ENCODE measurements at places on chromosomes 7 and 10.

DNA sequence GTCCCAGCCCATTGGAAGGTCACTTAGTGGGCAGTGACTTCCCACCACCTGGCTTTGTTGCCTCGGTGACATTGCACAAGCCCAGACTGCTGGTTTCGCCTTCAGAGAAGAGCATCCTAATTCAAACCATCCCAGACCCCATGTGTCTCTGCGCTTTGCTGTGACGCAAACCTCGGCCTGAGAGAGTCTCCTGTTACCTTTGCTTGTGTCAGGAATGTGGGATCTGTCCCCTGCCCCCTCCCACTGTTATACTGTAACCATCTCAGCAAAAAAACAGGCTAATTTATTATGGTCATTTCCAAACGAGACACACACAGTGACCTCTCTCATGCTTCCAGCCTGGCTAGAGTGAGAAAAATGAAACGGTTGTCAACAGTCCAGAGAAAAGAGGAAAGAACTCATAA is 25.0 kb upstream of the AQP1 start:
- no peak for DNase-seq

- DNase-seq: no peak
Observed at GRCh38 chr7:134339475-134339874, 22.7 kb upstream of the SLC35B4 start.

GRCh38 chr7:25615003-25615402 is 386.7 kb upstream of the NPVF start:
- DNase-seq: peak; percentile 56

- DNase-seq: no peak
Observed at GRCh38 chr7:45990276-45990675, 69.2 kb upstream of the IGFBP3 start.

GRCh38 chr10:25999295-25999981 is 65.4 kb downstream of the MYO3A start:
- no peak for DNase-seq

GRCh38 chr7:38382684-38383083 is 109.2 kb upstream of the TARP start:
- peak; percentile 36 for DNase-seq

GRCh38 chr10:70602665-70603448 is at the start of gene PRF1:
Gene PRF1, minus strand, starts transcription at chr10:70602741. Its CDS starts 1,839 bp downstream, at chr10:70600902.
- DNase-seq: peak; percentile 60

DNA sequence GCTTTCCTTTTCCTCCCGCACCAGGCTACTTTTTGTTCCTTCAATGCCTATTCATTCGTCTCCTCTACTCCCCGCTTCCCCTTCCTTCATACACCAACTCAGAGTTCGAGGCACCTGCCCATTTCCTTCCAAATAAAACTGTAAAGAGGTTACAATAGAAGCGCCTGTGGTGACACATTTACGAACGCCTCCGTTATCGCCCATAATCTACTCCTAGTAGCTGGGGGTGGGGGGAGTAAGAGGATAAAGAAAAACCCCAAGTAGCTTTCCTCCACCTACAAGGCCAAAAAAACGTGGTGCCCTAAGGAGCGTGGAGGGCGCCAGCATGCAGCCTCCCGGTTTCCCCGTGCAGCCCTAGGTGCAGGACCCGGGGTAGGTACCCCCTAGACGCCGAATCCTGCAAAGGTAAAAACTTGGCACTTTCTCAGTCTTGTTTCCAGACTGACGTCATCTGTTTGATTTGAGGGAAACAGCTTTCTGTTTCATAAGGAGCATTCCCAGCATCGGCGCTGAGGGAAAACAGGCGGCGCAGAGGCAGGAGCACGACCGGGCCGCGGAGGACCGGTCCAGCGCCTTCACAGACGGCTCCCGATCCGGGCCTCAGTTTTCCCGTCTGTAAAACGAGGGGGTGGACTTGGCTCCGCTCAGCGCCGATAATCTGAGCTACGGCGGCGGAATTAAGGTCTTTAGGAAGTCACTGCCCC is 922 bp downstream of the PPA1 start:
- DNase-seq: peak; percentile 69

- DNase-seq: peak; percentile 71
Observed at GRCh38 chr7:47088329-47089067, 493.4 kb downstream of the TNS3 start.

DNA sequence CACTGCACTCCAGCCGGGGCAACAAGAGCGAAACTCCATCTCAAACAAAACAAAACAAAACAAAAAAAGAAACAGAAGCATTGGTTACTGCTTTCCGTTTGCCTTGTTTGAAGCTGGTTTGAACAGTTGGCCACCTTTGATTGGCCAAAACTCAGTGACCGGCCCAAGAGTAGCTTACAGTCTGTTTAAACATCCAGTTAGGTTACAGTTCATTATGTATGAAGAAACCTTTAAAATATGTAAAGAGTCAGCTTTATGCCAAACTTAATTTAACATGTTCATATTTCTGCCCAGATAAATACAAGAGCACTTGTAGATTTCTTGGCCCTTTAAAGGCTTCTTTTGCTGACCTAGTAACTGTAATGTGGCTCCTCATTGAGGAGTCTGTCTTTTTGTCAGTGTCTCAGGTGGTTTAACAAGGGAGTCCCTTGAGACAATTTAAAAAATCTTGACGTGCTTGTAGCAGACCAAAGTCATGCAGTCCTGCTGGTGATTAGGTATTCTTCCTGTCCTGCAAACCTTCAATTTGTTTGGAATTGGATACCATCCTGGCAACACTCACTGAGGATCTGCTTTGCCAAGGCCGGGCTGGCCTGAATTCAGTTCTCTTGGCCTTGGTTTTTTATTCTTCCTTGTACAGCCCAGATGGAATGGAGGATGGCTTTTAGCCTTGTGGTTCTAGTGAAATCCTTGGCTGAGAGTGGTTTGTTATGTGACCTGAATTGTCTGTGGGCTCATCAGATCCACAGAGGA is 128.9 kb downstream of the PLXDC2 start:
- no peak for DNase-seq

DNA sequence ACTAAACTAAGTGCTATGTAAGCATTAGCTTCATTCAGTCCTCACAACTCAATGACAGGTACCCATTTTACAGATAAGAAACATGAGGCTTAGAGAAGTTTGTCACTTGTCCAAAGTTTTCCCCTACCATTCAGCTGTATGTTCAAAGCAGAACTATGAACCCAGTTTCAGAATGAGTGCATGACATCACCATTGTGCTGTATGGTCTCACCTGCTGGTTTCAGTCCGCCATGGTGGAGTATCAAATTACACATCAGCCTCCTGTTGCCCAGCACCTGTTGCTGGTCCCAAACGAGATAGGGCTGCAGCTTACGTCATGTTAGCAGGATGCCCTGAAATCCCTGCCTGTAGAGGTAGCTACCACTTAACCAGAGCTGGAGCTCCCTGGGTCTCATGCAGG is 95.0 kb downstream of the DYNC1I1 start:
- DNase-seq: no peak

GRCh38 chr10:130956251-130956650 is 355.3 kb downstream of the TCERG1L start:
- DNase-seq: no peak

GRCh38 chr10:110214371-110214826 is 7.0 kb downstream of the MXI1 start:
- DNase-seq: peak; percentile 84

- no peak for DNase-seq
Observed at GRCh38 chr10:62376071-62377025, 2.2 kb downstream of the ZNF365 start.

DNA sequence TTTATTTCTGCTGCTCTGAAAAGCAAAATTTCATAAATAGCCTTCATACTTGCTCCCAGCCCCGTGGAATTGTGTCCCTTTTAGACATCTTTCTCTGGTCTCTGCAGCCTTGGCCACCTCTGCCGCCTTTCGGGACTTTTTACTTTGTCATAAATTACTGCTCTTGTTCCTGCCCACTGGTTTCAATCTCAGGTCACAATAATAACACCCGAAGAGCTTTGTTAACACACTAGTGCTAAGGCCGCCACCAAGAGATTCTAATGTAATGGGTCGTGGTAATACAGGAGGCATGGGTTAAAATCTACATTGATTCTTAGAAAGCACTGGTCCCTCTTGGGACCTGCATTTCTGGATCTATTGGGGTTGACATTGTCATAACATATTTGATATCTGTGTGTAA is 276.0 kb upstream of the VWC2 start:
- DNase-seq: no peak

DNA sequence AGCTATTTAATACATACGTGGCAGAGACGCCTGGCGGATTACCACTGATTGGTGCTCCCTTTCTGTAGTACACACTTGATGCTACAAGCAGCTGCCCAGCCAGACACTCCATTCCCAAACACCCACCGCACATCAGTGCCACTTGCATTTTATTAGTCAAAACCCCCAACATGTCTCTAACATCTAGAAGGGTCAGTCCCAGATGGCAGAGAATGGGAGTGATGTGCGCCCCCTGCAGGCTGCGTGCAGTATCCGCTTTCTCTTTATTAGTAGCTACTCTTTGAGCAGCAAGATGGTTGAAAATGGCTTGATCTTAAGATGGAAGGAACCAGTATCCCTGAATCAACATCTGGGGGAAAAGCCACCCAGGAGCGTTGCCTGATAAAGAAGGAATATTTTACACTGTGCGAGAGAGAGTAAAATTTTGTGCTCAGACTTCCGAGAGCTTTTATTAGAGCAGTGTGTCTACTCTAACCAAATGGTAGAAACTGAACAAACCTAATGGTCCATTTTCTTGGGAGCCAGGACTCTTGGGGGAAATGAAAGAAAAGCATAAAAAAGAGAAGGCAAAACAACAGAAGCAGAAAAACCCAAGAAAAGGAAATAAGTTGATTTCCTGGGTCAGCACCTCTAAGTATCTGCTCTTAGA is 78.3 kb downstream of the ST8SIA6 start:
- DNase-seq: peak; percentile 51

- no peak for DNase-seq
Observed at GRCh38 chr10:23413629-23414089, 25.2 kb upstream of the OTUD1 start.

- DNase-seq: no peak
Observed at GRCh38 chr10:62000726-62001125, 99.2 kb downstream of the ARID5B start.

DNA sequence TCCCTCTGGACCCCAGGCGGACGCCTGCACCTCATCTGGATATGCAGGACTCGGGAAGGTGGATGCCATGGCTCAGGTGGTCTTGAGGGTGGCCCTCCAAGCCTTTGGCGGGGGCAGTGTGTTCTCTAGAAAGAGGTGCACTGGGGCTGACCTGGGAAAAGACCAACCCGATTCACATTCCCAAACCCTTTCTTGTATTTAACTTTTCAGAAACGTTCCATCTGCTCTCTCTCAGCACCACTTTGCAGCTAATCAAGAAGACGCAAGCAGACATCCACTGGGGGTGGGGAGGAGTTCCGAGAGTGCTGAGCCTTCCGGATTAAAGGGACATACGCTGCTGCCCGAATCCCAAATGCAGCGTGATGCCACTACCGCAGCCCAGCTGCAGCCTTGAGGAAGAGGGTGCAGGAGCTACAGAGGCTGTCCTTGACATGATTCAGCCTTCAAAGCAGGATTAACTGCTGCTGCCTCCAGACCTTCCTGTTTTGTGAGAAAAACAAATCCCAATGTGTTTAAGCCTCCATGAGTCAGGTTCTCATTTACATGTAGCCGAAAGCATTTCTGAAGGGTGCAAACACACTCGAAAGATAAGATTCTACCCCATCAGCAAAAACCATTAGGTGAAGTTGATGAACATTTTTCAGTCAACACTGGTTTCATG is 39.9 kb downstream of the RBM17 start:
- DNase-seq: peak; percentile 62

- DNase-seq: no peak
Observed at GRCh38 chr10:103814105-103814504, 41.3 kb downstream of the SH3PXD2A start.

DNA sequence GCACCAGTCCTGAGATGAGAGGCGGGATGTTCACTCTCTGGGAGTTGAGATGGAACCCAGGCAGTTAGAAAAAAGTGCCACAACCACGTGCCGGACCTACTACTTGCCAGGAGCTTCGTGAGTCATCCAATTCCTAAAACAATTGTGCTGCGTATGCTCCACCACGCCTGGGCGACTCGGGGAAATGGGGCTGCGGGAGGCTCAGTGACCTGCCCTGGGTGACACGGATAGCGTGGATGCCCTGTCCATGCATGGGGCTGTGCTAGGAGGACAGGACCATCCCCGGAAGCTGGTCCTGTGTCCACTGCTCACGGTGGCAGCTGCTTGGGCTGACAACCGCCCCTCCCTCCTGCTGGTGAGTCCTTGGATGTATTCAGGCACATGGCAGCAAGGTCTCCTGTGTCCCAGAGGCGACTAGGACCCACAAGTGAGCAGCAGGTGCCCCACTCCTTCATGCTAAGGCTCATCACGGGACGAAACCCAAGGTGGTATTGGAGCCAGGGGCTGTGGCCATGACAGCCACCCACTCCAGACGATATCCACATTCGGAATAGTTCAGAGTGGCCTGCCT is 90.4 kb downstream of the BMS1 start:
- DNase-seq: no peak

- DNase-seq: no peak
Observed at GRCh38 chr7:30168835-30169573, 34.2 kb downstream of the MTURN start.

GRCh38 chr10:63644418-63645142 is 123.4 kb downstream of the REEP3 start:
- no peak for DNase-seq

- peak; percentile 48 for DNase-seq
Observed at GRCh38 chr7:73822319-73823173, 8.2 kb upstream of the CLDN4 start.

DNA sequence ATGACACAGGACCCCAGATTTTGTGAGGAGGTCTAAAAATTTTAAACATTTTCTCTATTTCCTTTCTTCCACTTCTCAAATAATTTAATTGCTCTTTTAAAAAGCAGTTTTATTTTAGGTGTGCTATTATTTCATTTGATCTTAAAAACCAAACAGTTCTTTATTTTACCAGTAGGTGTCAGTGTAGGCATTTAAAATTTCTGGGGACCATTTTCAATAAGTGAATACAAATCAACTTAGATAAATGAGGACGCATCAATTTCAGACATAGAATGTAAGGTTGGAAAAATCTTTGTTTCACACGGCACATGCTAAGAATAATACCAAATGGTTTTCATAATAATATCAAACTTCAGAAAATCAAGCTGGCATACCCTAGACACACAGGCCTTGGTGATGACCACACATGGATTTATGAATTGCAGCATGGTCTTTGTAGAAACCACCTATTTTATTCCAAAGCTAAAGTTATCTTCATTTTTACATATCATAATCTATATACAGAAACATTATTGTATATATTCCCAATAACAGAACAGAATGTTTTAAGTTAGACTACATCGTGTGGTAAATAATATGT is 127.6 kb upstream of the SLC26A5 start:
- DNase-seq: peak; percentile 66

DNA sequence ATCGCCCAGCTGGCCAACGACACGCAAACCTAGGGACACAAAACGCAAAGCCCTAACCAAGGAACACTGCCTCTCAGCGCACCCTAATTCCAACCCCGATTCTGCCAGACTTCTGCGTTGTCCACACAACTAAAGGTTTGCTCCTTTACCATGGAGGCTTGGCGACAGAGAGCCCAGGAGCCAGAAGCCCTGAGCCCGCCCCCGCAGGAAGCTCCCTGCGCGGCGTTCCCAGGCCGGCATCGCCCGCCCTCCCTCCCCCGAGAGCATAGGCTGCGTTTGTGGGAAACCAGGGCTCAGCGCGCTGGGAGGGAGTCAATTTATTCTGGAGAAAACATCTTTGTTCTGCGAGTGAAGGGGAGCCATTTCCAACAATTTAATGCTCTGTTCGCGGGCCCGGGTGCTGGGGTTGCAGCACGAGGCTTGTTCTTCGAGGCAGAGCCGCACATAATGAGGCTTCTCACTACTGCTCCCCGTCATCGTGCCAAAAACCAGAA is 103.9 kb downstream of the GRID1 start:
- no peak for DNase-seq
